MCF 10A (cell line): ENCODE measurements at places on chromosomes 6 and 20. TPM values are rescaled to one million over a fixed set of nuclear protein-coding genes. Genes with fewer than 3 reads are reported as not detected.

- DNase-seq, result no peak
Measured at GRCh38 chr6:36718560-36718959, 20.9 kb downstream of the RAB44 start.

- DNase-seq, result no peak
Measured at GRCh38 chr20:19212821-19213502, 520 bp downstream of the SLC24A3 start.

- no peak for DNase-seq
Measured at GRCh38 chr20:57672164-57672563, 37.7 kb downstream of the PMEPA1 start.

DNA sequence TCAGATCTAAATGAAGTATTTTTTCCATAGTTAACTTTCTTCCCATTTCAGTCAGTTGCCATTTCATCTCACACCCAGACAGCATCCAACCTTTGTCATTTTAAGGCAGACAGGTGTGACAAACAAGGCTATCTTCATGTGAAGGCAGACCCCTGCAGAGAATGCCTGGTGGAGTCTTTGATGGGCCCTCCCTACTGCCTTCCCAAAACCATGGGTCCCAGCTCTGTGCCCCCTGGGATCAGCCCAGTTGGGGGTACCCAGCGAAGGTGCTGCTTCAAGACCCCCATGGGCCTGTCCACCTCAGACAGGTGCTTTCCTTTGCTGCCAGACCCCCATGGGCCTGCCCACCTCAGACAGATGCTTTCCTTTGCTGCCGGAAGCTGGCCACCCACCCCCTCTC is 28.3 kb upstream of the ID1 start:
- no peak for DNase-seq

GRCh38 chr6:30789606-30790005 is 45.3 kb upstream of the IER3 start:
- no peak for DNase-seq

GRCh38 chr20:37463726-37464494 is 57.1 kb upstream of the NNAT start:
- no peak for DNase-seq

GRCh38 chr6:118783931-118784550 is 109.9 kb upstream of the ASF1A start:
- DNase-seq, result no peak

- DNase-seq, result no peak
Measured at GRCh38 chr6:89454300-89454699, 21.3 kb downstream of the ANKRD6 start.

GRCh38 chr20:34049897-34050695 is 56.4 kb downstream of the RALY start:
- no peak for DNase-seq

GRCh38 chr6:160077024-160077423 is 44.6 kb upstream of the SLC22A1 start:
- DNase-seq, result no peak

- DNase-seq, result peak; percentile 96
Measured at GRCh38 chr6:33672808-33673207, 38.7 kb downstream of the UQCC2 start.

DNA sequence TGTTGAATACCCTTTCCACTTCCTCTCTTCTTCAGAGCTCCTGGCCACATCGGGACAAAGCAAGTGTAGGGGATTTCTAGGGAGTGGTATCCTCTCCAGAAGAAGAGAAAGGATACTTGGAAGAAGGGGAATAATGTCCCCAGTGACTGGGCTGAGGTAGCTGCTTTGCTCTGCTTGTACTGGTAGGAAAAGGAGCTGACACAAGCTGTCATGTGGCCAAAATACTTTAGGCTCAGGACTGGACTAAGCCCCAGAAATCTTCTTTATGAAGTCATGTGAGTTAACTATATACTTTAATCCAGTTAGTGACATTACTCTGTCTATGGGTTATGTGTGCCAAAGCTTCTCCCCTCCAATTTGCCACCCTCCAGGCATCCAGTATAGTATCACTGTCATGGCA is 40.5 kb downstream of the AKIRIN2 start:
- DNase-seq, result no peak

- no peak for DNase-seq
Measured at GRCh38 chr6:8277769-8278168, 157.6 kb downstream of the SLC35B3 start.

- DNase-seq, result no peak
Measured at GRCh38 chr20:44773070-44773829, 27.6 kb downstream of the KCNK15 start.

- DNase-seq, result peak; percentile 36
Measured at GRCh38 chr6:30364591-30364990, 19.6 kb downstream of the RPP21 start.

- no peak for DNase-seq
Measured at GRCh38 chr6:8526624-8527023, 91.3 kb upstream of the SLC35B3 start.

- DNase-seq, result no peak
Measured at GRCh38 chr20:31717478-31718201, 5.0 kb downstream of the BCL2L1 start.

- no peak for DNase-seq
Measured at GRCh38 chr20:10807013-10807412, 133.2 kb upstream of the JAG1 start.

GRCh38 chr6:70633870-70634269 is 33.8 kb upstream of the SMAP1 start:
- DNase-seq, result no peak

The GLP1R gene
- total RNA-seq, result not detected in 2 replicates

The TFAP2B gene
- not detected in 2 replicates for total RNA-seq

The SEMG1 gene
- total RNA-seq, result not detected in 2 replicates

The COMMD7 gene
- total RNA-seq, result 24.1 and 28.3 TPM in 2 replicates

The KIAA1755 gene
- total RNA-seq, result not detected in 2 replicates

The BANF2 gene
- not detected in 2 replicates for total RNA-seq

The VIP gene
- total RNA-seq, result not detected in 2 replicates

The GRIK2 gene
- total RNA-seq, result 0.89 and 2.5 TPM in 2 replicates

The PSORS1C2 gene
- not detected in 2 replicates for total RNA-seq
